ENCODE measurements at places on chromosomes 16 and 17.
A peak's percentile ranks its signal among the peaks of the same experiment; 100 is the strongest.

DNA sequence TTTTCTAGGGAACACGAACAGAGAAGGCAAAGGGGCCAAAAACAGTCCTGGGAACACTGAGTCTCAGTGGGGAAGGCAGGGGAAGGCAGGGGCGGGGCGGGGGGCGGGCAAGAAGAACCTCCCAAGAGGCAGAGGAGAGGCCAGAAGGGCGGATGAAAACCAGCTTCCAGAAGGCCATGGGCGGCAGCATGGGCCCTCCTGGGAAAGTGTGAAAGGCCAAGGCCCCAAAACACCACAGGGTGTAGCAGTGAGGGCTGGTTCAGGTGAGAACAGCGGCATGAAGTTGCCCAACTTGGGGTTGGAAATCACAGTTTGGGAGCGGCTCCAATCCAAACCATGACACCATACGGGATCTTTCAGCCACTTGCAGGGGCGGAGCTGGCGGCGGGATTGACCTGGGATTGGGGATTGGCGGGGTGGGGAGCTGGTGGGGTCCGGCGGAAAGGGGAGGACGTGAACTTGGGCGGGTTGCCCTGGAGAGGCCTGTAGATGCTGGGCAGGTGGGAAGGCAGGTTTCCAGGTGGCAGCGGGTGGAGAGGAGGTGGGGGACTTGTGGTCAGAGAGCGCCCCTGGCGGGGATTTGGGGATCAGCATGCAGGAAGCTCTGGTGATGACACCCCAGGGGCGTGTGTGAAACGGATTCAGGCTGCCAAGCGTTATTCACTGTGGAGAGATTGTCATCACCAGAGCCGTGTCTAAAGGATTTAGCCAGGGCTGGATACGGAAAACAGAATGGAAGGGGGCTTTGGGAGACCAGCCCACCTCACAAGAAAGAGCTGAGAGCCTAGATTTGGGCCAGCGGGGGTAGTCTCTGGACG is 80.9 kb downstream of the ARHGAP23 start:
- DNase-seq = peak; percentile 79

GRCh38 chr17:7606280-7606679 is 8.4 kb downstream of the FXR2 start:
- no peak for DNase-seq

DNA sequence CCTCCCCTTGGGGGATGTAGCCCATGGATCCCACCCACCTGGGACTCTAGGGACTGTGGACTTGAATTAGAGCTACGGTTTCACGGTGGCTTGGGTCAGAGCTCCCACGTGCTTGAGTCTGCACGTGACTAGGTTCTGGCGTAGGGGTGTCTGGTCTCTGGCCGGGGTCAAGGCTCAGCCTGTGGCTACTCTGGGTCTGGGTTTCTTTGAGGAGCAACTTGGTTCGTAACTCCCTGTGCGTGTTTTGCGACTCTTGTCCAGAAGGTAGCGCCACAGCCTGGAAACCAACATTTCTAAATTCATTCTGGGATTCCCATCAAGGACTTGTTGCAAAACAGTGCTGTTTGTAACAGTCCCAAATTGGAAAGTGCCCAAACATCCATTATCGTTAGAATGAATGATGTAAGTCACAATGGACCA is 470 bp upstream of the GGT6 start:
- no peak for DNase-seq

- no peak for DNase-seq
Measured at GRCh38 chr16:74556375-74556922, 50.5 kb downstream of the GLG1 start.

GRCh38 chr16:79721270-79721669 is 120.7 kb upstream of the MAF start:
- no peak for DNase-seq

DNA sequence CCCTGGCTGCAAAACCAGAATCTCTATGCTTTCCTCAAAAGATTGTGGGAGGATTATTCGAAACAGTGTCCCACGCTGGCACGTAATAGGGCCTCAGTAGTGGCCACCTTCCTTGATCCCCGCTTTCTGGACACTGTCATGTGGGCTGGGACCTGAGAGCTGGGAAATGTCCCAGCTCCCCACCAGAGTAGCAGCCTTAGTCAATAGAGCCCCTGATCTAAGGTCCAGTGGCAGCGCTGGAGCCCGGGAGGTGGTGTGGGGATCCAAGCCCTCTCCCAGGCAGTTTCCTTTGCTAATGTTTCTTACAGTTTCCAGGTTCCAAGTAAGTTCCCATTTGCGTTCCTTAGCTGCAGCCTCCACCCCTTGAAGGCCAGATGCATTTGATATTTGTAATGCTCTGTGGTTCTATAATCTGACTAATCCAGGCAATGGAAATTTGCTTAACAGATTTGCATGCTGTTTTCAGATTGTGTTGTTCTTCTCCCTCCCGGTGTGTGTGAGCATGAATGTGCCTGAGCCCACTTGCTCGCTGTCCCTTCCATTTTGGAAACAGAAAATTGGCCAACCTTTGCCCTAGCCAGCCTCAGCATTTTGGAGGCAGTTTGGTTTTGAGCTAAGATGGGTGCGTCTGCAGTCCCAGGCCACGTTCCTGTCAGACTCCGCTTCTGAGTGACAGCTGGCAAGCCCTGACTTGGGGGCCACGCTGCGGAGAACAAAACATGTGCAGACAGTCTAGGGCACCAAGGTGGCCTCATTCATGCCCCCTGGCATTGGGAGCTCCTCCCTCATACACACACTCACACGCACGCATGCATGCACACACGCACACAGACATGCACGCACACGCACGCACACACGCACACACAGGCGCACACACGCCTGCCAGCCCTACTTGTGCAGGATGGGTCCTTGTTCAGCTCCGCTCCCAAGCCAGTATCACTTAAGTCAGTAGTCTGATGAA is 69.4 kb downstream of the CCDC182 start:
- no peak for DNase-seq

DNA sequence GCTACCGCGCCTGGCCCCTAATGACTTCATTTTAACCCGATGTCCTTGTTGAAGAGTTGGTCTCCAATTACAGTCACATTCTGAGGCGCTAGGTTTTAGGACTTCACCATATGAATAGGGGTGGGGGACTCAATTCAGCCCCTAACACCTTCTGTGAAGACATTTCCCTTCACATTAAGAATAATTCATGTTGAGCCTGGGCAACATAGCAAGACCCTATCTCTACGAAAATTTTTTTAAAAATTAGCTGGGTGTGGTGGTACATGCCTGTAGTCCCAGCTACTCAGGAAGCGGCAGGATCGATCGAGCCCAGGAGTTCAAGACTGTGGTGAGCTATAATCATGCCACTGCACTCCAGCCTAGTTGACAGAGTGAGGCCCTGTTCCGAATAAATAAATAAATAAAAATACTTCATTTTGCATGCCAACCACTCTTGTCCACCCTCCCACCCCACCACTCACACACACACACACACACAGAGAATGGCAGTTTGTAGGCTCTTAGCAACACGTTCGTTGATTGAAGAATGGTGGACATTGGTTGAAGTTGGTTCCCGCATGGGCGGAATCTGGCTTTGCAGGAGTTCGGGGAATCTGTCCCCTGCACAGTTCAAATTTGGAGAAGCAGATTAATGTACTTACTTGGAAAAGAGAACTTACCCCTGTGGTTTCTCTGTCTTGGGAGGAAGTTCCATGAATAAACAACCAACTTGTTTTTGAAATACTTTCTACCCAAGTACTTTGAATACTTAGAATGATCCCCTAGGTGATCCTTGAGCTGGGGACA is 27.8 kb upstream of the TVP23A start:
- no peak for DNase-seq

All from activated naive CD8-positive, alpha-beta T cell treated with anti-CD3 and anti-CD28 coated beads for 36 hours (primary cell).